ENCODE measurements at places on chromosomes 3 and 15. TPM values are rescaled to one million over a fixed set of nuclear protein-coding genes. Genes with fewer than 3 reads are reported as not detected.

LAMB2 gene
- total RNA-seq = 120 TPM

CEP19 gene
- 2.7 TPM for total RNA-seq

CCR2 gene
- total RNA-seq = not detected

SLC28A2 gene
- not detected for total RNA-seq

TTLL13 gene
- 0.11 TPM for total RNA-seq

CFAP161 gene
- not detected for total RNA-seq

FGF7 gene
- total RNA-seq = not detected

C15orf62 gene
- not detected for total RNA-seq

RAD51 gene
- total RNA-seq = 15.0 TPM

TMEM212 gene
- not detected for total RNA-seq

ANAPC13 gene
- 50.1 TPM for total RNA-seq

CPN2 gene
- total RNA-seq = not detected

MAP1A gene
- total RNA-seq = 0.42 TPM

ARPP21 gene
- not detected for total RNA-seq

CCNB2 gene
- total RNA-seq = 33.3 TPM

CGNL1 gene
- under 0.01 TPM for total RNA-seq

RABL3 gene
- total RNA-seq = 11.6 TPM
